Inflammatory macrophage (primary cell): ENCODE measurements at places on chromosomes 5 and 9.

DNA sequence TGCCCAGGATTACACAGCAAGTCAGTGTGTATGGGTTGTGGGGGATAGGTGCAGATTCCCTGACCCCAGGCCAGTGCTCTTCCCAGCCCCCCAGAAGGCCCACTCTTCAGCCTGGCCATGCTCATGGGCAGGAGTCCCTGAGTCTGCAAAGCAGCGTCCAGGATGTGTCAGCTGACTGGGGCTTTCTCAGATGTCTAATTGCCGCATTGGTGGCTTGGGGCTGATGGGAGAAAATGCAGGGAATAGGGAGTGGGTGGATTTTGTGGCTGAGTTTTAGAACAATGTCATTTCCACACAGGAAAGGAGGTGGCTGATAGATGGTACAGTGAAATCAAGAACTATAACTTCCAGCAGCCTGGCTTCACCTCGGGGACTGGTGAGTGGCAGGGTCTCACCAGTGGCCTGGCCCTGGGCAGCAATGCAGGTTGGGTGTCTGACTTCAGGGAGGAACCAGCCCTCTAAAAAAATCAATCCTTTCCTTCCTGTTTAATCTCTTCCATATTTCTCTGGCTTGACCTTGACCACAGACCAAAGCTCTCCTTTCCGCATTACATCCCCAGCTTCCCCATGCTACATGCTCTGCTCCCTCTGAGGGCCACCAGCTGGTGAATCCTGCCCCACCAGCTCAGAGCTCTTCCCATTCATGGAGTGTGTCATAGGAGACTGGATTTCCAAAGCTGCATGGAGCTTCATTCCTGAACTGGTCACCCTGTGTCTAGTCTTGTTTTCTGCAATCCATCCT, 14.2 kb downstream of the GLIPR2 start:
- peak; percentile 82 for DNase-seq

- DNase-seq = peak; percentile 67
These were observed 64.6 kb downstream of the SH3TC2 start for GRCh38 chr5:148998174-148998797.

GRCh38 chr5:123790226-123790625, 278.2 kb downstream of the CSNK1G3 start:
- DNase-seq = no peak

DNA sequence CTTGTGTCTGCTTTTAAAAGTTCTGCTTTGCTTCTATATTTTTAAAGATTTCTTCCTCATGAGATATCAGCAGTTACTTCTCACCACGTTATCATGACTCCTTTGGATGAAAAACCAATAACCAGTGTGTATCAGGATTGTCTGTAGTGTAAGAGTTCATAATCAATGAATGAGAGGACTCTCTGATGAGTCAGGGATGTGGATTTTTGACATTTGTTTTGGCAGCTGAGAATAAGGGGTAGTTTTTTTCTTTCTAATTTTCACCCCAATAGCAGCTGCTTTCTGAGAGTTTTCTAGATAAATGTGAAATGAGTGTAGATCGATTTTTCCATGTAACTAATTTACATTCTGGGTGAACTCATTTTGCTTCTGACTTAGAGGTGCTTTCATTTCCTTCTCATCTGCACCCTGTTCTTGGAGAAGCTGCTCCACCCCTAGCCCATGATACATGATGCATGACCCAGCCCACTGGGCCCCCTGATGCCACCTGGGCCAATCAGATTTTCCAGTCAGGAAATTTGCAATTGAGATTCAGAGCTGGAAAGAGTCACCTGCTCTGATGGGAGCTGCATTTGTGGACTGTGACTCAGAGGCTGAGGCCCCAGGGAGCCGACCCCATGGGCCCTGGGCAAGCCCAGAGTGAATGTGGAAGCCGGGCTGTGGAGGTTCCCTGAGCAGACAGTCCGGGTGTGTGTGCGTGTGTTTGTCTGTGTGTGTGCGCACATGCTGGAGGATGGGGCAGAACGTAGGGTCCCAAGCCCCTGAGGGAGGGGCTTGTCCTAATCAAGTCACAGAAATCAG, 159.3 kb downstream of the RGS3 start:
- no peak for DNase-seq

DNA sequence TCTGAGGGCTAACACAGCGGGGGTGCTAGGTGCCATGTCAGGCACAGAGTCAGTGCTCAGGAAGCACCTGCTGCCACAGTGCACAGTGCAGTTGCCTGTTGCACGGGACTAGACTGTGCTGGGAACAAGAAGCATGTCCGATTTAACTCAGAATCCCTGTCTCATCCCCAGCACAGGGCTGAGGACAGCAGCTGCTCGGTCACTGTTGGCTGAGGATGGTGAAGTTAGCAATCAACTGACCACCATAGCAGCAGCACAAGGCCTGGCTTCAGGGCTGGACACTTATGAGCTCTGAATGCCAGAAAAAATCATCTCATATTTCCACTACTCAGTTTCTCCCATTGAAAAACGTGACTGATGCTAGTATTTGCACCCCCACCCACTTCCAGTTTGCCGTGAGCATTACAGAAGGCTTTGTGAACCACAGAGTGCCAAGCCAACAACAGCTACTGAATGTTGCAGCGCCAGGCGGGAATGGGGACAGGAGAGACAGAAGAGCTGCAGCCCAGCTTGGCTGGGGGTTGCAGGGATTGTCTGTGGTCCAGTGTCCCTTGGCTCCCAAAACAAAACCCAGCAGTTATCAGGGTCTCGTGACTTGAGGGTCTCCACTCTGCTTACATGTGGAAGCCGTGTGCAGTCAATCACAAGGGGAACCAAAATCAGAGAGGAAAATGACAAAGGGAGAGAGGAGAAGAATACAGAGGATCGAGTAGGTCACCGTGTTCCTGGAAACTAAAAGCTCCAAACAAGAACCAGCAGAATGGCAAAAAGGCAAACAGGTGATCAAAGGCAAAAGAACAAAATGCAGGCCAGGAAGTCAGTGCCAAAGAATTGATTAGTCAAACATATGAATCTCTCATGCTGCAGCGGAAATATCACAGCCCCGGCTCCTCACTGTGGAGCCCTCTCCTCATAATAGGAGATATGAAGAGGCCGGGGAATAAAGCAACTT, 155.6 kb downstream of the CRB2 start:
- DNase-seq = no peak

DNA sequence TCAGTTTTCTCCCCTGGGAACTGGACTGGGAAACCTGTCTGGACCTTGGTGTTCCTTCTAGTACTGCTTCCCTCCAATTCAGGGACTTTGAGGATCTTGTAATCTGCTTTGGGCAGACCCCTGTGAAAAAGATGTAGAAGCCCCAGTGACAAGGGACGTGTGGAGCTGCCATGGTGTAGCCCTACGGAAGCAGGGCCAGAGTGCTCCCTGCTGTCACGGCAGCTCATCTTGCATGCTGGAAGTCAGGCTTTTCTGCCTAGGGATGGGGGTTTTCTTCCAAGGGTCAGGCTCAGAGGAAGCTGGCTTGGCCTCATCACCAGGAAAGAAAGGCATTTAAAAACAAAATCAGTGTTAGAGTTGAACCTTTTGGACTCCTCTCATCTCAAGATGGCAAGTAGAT, 86.4 kb downstream of the AMBP start:
- no peak for DNase-seq

DNA sequence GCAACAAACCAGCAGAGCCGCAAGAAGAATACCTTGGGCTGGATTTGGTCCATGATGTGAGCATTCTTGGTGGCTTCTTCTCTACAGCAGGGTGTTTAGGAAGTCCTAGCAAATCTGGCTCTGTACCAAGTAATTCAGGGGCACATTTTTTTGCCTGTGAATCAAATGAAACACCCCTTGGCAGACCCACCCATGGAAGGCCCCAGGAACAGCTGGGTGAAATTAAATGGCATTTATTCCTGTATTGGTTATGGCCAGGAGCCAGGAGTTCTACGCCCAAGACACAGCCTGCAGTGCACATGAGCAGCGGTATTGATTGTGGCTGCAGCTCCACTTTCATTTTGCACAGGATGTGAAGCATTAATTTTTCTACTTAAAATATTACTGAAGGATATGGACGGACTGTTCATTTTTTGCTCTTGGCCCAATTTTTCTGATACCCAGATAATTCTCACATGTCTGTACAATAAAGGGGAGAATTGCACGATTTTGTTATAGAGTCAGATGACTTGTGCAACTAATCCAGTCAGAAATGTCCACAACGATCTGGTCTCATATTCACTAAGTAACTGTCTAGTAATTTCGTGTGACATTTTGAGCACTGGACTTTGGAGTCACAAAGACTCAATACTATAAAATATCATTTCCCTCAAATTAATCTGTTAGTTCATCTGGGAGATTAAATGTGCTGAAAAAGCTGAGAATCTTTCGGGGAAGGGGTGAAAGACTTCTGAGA, 120.7 kb upstream of the APC start:
- no peak for DNase-seq

GRCh38 chr5:72487177-72487576, 20.0 kb downstream of the ZNF366 start:
- no peak for DNase-seq

- DNase-seq = no peak
These were observed 62.1 kb upstream of the VLDLR start for GRCh38 chr9:2559192-2560152.

DNA sequence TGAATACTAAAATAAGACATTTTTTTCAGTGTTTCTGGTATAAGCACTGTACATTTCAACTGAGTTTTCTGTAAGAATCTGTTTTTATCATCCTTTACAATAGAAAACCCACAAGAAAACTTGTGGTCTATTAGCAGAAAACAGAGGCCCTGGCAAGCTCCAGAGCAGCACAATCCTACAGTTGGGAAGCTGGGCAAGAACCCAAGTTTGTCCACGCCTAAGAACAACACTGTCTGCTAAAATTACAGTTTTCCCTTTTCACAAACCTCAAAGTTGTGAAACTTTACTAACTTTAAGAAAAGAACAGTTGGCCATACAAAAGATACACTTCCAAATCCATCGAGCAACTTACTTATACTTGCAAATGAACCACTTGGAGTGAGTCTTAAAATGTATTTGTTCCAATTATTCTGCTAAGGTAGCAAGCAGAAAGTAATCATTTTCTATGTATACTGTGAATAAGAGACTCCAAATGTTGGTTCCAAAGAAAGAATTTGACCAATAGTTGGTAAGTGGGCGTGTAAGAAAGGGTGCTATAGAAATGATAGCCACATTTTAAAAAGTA, 982.0 kb upstream of the ARRDC3 start:
- no peak for DNase-seq

DNA sequence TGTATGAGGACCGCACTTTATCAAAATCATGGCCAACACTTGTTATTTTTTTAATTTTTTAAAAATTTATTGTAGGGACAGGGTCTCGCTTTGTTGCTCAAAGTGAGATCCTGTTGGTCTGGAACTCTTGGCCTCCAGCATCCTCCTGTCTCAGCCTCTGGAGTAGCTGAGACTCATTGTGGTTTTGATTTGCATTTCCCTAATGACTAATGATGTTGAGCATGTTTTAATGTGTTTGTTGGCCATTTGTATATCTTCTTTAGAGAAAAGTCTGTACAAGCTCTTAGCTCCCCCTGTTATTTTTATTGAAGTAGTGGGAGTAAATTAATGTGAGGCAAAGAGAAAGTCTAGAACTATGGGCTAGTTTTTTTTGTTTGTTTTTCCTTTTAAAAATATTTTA, 1.6 kb upstream of the RPS6 start:
- no peak for DNase-seq

- no peak for DNase-seq
These were observed 13.8 kb upstream of the TMEM245 start for GRCh38 chr9:109133533-109133932.

DNA sequence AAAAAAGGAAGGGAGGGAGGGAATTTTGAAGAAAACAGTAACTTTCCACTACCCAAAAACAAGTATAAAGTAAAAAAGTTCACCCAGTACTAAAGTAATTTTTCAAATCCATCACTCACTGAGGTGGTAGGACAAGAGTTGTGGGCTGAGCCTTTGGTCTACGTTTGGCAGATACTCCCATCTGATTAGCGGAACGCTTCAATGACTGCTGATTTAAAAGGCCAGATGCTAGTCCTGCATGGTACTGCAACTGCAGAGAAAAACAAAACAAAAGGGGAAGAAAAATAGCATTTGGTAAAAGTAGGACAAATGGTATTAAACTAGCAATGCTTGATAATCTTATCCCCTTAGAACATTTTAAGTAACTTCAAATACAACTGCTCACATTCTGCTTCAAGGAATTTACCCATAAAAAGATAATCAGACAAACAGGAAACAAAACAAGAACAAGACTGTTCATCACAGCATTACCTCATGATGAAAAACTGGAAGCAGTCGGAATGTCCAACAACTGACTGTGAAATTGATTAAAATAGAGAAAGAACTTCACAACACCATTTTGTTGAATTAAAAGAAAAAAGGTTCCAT, 65.4 kb downstream of the MED27 start:
- DNase-seq = no peak

- DNase-seq = no peak
These were observed 1.3 kb upstream of the DND1 start for GRCh38 chr5:140674629-140675028.

GRCh38 chr5:151007430-151008209, 12.8 kb upstream of the GPX3 start:
- DNase-seq = peak; percentile 27

DNA sequence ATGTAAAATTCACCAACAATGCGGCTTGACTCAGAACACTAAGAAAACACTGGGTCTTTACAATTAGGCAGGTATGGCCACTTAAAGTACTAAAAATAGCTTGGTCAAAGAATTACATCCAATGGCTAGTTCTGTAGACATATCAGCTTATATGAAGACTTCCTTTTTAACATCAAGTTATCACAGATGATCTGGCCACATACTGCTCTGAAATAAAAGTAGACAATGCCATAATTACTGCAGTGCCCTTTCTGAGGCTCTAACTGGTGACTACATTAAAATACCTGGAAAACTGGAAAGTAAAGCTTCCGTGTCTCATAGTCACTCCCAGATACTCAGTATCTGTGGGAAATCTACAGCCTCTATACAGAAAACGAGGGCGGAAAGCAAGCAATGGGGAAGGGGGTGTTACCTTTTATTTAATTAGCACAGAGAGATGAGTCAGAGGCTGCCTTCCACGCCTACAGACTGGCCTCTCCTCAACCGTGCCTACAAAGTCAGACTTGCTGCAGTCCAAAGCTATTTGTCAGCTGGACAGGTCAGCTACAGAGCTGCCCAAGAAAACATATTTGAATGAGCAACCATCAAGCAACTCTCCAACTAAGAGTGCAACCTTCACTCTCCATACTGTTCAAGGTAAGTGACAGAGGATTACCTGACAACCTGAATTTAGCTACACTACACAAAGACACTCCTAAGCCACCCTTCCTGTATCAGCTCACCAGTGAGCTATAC, 8.7 kb downstream of the SERINC5 start:
- peak; percentile 87 for DNase-seq

DNA sequence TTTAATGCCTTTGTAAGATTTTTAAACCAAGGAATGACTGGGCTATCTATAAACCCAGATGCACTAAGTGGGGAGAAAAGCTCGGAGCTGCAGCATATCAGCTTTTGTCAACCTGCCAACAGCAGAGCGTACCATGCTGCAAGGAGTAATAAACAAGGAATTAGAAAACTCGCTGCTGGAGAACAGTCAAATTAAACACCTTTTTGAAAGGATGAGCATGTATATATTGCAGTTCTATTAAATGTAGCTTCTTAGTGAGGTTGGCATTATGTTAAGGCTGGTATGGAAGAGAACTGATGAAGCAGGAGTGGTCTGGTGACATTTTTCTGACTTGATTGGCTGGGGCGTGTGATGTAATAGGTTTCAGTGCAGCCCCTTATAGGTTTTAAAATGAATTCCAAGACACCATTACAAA, 74.7 kb downstream of the PIK3R1 start:
- DNase-seq = no peak

- DNase-seq = no peak
These were observed 55.8 kb downstream of the NSG2 start for GRCh38 chr5:174101195-174101730.
